ENCODE measurements at places on chromosomes 13 and 19.

- no peak for DNase-seq
Measured at GRCh38 chr13:94947392-94947791, 235.0 kb upstream of the SOX21 start.

DNA sequence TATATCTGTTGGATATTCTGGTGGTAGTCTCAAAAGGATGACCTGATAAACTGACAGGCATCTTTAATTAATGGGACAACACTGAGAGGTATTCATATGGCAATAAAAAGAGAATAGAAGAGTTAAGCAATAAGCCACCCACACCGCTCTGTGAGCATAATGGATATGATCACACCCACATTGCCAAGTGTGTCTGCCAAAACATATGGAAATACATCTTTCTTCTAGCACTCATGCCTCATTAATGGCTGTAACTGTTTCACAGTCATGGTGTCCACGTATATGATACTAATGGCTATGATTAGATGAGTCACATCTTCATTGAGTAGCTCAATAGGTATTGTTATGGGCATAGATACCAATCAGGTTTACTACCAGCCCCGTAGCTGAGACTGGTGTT lies 13.1 kb downstream of the IGFL3 start:
- no peak for DNase-seq

DNA sequence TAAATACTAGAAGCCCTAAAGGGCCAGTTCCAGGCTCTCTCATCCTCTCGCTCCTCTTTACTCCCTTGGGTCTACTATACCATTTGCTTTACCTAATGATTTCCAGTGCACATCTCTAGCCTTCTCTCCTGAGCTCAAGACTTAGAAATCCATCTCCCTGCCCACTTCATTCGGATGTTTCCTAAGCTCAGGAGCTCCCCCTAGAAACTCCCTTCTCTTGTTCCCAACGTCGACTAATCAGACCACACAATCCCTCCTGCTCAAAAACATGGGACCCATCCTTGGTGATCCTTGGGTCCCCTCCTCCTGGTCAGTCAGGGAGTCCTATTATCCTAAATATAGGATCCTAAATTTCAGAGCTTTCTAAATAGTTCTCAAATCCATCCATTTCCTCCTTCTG lies 21.1 kb upstream of the STK24 start:
- no peak for DNase-seq

GRCh38 chr13:31909864-31910551 lies 121.6 kb upstream of the FRY start:
- DNase-seq: no peak

DNA sequence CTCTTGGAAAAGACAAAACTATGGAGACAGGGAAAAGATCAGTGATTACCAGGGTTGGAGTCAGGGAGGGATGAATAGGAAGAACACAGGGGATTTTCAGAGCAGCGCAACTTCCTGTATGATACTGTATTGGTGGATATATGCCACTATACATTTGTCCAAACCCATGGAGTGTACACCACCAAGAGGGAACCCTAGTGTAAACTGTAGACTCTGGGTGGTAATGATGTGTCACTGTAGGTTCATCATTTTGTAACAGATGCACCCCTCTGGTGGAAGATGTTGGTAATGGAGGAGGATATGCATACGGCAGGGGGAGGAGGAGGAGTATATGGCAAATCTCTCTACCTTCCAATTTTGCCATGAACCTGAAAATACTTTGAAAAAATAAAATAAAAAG lies 68.1 kb downstream of the UFM1 start:
- DNase-seq: no peak

GRCh38 chr19:33634361-33635091 lies 12.8 kb downstream of the CHST8 start:
- DNase-seq: no peak

GRCh38 chr13:50158385-50159165 lies 143.3 kb downstream of the KCNRG start:
- DNase-seq: no peak

- no peak for DNase-seq
Measured at GRCh38 chr19:14114854-14115253, 2.7 kb downstream of the PRKACA start.

- DNase-seq: no peak
Measured at GRCh38 chr13:100363874-100364273, 224.7 kb downstream of the GGACT start.

DNA sequence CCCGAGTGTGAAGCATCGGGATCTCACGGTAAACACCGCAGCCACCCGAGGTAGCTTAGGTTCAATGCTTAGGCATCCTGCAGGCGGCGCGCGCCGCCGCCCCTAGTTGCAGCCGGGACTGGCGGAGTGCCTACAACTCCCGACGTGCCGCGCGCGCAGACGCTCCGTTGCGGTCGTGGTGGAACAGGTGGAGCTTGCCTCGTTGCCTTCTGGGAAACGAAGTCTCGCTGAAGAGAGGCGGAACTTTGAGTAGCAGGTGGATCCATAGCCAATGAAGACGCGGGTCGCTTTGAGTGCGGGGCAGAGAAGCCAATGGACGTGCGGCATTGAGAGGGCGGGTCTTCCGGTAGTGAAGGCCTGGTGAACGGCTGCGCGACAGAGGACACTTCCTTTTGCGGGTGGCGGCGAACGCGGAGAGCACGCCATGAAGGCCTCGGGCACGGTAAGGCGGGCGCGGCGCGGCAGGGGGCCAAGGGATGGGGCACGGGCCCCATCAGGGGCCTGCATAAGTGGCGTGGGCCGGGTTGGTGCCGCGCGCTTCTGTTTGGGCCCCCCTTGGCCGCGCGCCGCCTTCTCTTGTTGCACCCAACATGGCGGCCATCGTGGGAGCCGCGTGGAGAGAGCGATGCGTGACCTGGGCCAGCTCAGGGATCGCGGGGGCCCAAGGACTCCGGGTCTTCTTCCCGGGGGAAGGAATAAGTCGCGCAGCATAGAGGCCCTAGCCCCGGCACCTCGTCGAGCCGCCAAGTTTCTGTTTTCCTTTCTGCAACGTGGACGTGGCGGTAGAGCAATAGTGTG lies at the start of gene RPL18A:
TSS of gene RPL18A (plus strand) at position 378 of the 798 bp plus-strand sequence. CDS start at position 425, 47 bp downstream.
- DNase-seq: peak; percentile 99

DNA sequence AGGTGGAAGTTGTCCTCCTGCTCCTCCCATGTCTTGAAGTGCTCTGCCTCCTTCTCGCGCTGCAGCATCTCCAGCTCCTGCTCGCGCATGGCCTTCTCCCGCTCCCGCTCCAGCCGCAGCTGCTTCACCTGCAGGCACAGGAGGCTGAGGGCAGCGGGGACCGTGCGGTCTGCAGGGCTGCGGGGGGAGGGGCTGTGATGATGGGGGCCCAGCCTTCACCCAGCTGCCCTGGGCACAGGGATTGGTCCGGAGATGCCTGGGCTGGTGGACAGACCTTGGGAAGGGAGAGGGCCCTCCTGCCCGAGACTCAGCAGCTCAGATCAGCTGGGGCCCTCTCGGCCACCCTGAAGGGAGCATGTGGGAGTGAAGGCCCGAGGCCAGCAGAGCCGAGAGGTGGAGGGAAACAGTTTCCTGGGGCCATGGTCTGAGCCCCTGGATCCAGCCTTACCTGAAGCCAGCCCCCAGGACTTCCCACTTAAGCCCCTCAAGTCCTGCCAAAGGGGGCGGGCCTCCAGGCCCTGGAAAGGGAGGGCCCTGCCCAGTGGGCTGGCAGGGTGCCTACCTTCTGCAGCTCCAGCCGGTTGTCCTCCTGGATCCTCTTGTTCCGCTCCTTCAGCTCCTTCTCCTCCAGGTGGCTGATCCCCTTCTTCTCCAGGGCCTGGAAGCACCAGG lies 6.3 kb downstream of the CACTIN start:
- no peak for DNase-seq

DNA sequence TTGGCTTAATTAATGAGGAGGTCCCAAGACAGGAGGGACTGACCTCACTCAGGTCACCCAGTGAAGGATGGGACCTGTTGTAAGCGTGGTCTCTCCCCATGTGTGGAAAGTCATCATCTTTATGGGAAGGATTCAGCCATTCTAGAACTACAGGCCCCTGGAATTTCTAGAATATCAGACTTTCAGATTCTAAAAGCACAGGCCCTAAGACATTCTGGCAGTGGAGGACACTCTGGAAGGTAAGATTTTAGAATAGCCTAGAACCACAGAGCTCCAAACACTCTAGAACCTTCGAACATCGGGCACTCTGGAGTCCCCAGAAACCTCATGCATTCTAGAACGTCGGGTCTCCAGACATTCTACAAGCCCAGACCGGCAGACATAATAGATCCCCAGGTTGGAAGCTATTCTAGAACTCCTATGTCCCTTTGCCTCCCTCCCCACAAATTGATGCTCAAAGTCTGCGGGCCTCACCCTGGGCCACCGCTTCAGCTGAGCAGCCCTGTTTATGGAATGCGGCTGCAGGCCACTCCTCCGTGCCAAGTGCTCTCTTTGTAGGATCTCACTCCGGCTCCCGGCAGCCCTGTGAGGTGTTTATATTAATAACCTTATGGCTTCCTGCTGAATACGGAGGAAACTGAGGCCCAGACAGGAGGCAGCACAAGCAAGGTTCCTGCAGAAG lies 1.9 kb upstream of the KLK15 start:
- DNase-seq: no peak

GRCh38 chr13:32902029-32902780 lies 114.0 kb upstream of the KL start:
- peak; percentile 51 for DNase-seq

DNA sequence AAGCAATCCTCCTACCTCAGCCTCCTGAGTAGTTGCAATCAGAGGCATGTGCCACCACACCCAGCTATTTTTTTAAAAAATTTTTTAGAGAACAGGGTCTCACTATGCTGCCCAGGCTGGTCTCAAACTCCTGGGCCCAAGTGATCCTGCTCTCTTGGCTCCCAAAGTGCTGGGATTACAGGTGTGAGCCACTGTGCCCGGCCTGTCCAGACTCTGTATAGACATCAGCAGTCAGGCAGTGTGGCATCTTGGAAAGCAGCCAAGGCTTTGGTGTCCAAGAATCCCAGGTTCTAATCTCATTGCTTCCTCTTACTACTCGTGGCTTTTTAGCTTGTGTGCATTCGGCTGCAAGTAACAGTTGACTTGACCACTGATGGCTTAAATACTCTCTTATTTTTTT lies 43.4 kb downstream of the BICRA start:
- DNase-seq: no peak

GRCh38 chr19:7740682-7741054 lies 6.7 kb downstream of the CD209 start:
- DNase-seq: no peak

GRCh38 chr13:22487932-22488331 lies 692.8 kb upstream of the SGCG start:
- DNase-seq: no peak

DNA sequence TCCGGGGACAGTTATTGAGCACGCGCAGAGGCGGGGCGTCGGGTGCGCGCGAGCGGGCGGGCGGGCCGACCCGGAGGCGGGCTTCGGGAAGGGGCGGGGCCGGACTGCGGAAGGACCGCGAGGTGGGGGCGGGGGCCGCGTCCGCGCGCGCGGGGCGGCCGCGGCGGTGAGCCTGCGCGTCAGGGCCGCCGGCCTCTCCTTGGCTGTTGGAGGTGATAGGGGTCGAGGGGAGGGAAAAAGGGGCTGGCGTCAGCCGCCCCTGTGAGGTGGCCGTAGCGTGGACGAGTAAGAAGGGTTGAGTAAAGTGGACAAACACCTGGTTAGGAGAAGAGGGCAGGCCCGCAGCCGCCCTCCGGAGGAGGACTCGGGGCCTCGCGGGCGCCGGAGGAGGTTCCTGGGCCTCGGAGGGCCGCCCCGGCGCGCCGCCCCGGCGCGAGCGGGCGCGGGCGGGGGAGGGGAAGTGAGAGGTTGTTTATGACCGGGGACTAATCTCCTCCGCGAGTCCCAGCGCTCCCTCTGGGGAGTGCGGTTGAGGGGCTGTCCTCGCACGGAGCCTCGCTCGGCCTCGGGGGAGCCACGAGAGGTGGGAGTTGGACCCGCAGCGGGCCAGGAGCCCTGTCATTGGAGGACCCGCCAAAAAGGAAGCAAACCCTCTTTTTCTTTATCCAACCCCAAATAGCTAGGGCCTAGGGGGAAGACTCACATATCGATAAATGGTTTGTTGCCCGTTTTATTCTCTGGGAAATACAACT lies 547 bp upstream of the INTS6 start:
- no peak for DNase-seq

GRCh38 chr19:48651683-48652048 lies 5.7 kb upstream of the CA11 start:
- DNase-seq: no peak

DNA sequence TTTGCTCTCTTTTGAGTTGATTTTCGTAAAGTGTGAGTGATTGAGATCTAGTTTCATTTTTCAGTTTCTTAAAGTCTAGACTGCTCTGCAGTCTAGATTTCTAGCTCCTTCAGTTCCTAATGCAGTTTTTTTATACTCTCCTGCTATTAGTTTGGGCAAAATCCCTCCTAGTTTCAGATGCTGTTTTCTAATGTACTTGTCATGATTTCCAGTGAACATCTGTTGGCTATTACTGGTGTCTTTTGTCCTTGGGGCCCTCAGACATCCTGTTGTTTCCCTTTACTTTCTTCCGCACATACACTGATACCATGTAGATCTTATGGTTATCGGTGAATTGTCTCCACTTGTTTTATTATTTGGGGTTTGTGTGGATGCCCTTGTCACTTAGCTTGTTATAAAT lies 292.1 kb downstream of the TDRD3 start:
- DNase-seq: no peak

GRCh38 chr19:48372904-48373303 lies 8.7 kb downstream of the SYNGR4 start:
- DNase-seq: no peak

DNA sequence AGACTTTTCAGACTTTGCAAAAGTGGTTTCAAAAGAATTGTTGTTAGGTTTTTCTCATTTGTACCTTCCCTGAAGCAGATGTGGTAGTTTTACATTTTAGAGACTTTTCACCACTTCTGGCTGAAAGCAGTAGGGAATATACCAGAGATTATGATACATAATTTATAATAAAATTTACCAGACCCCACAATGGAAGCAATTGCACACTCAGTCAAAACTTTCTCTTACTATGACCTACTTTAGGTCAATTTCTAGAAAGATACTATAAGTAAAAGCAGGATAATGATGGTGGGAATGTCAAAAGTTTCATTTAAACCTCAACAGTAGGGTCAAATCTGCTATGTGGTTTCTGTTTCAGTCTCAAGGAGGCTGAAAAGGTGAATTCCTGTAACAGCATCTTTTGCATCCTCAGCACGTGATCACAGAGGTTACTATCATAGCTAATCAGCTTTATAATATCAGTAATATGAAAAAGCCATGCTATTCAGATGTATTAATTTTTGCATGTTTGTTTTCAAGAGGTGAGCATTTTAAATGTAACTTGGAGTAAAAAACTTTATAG lies 26.9 kb downstream of the PCCA start:
- DNase-seq: no peak
